ENCODE measurements at places on chromosomes 1 and 21.

DNA sequence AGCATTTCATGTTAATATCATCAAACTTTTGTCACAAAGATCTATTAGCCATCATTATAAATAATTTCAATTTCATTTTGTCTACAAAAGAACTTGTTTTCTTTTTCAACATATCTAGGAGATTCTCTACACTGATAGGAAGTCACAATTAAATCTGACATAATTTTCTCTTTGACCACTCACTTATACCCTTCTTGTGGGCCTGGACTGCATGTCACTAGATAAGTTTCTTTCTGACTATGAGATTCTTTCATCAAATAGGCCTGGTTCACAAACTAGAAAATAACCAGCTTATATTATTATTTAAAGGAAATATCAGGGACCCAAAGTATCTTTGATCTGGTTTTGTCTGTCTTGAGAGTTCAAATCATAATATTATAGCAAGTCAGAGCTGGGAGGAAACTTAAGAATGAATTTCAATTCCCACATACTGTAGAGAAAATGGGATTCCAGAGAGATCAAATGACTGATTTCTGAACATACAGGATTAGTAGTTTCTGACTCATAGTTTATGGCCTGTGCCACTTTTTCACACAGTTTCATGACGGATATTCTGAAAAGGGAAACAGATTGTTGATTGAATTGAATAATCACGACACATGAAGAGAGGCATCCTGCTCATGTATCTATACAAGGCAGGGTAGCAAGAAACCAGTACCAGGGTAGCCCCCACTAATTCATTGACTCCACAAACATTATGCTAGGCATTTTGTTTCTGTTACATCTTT, 355.8 kb downstream of the GPATCH2 start:
- DNase-seq = no peak

DNA sequence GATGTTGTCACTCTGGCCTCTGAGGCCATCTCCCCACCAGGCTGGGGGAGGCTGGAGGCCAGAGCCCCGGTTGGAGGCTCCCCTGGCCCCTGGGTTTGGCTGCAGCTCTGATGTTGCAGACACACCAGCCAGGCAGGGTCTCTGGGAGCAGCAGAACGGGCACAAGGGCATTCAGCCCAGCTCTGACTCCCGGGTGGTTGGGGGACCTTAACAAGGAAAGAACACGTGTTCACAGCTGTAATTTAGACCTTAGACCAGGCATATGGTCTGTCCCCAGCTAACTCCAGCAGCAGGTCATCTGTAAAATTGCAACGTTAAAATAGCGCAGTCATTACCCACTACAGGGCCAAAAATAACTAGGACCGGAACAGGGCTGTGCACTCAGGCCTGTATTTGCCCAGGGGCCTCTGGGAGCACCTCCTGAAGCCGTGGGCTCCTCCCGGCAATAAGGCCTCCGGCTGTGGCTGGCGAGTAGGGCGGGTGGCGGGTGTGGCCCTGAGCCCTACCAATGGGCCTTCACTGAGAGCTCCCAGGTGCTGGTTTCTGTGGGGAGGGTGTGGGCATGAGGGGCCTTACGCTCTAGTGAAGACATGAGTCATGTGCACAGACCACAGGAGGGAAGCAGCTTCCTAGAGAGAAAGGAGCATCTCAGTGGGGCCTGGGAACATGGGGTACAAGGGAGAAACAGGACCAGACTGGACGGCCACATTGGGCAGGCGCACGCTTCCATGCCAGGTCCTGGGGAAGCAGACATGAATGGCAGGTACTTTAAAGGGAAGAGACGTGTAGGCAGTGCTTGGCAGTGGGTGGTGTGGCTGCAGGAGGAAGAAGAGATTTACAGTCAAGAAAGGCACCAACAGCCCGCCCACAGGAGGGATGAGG, 6.1 kb downstream of the LDLRAP1 start:
- no peak for DNase-seq

DNA sequence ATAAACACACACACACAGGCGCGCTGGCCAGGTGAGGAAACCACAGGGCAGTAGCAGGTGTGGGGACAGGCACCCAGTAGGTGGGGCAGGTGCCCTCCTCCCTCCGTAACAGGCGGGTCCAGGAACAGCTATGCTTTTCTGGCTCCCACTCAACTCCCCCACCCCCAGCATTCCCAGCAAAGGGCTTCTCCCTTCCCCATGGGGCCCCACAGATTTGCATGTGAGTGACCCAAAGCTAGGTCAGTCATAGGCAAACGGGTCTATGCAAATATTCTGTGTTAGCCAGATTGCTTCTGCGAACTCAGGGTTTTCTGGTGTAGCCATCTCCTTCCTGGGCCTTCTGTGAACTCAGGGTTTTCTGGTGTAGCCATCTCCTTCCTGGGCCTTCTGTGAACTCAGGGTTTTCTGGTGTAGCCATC, 114.2 kb downstream of the SIK1 start:
- no peak for DNase-seq

DNA sequence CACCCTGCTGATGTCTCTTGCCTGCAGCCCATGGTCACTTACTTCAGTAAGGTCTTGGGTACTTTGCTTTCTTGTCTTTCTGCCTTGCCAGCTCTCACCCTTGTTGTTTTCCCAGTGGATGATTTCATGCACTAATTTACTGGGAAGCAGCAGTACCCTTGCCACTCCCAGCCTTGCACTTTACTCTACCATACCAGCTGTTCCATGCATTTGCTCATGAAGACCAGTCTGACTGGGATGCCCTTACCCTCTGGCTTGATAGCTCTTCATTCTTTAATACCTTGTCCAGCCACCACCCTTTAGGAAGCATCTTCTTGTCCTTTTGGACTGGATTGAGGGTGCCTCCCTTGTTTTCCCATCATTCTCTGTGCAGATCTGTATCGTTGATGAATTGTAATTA, 28.3 kb downstream of the CDC14A start:
- no peak for DNase-seq

- no peak for DNase-seq
Measured at GRCh38 chr21:46639489-46640386, 4.3 kb downstream of the PRMT2 start.

DNA sequence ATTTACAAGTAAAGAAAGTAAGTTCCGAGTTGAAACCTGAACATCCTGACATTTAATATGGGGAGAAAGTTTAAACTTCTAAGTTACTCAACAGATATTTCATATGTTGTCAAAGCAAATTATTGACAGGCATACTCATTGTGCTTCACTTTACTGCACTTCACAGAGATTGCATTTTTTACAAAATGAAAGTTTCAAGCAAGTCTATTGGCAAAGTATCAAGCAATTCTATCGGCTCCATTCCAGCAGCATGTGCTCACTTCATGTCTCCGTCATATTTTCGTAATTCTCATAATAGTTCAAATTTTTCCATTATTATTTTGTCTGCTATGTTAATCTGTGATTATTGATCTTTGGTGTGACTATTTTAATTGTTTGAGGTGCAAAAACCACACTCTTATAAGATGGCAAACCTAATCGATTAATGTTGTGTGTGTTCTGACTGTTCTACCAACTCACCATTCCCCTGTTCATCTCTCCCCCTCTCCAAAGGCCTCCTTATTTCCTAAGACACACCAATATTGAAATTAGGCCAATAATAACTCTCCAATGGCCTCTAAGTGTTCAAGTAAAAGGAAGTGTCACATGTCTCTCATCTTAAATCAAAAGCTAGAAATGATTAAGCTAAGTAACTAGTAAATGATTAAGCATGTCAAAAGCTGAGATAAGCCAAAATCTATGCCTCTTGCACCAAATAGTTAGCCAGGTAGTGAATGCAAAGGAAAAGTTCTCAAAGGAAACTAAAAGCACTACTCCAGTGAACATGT, 68.2 kb upstream of the BCL9 start:
- no peak for DNase-seq

DNA sequence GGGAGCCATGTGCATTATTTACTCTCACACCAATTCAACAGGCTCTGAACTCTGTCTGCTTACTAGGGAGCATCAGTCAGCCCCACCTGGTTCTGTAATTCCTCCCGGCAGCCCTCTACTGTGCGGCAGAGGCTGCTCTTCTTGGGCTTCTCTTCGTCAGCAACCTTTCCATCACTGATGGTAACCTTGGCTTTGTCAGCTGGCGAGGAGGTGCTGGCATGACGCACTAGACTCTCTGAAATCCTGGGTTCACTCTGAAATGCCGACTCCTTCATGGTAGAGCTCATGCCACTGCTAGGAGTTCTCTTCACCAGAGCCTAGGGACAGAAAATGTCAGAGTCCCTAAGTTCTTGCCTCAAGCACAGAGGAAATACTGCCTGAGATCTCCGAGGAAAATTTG, 49.2 kb downstream of the UBR4 start:
- no peak for DNase-seq

DNA sequence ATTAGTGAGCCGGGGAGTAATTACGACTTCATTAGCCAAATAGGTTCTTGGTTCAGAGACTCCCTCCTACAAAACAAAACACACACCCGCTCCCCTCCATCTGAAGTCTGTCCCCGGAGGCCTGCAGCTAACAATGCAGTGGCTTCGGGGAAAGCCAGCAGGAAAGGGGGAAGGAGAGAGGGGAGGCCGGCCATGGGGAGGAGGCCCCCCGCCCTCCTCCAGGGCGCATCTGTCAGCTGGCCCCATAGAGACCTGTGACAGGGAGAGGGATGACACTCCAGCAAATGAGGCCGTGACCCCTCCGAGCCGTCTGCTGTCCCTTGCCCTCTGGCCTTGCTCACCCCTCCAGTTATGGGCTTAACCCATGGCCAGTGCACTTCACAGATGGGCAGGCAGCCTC, 12.1 kb upstream of the CNTN2 start:
- no peak for DNase-seq

DNA sequence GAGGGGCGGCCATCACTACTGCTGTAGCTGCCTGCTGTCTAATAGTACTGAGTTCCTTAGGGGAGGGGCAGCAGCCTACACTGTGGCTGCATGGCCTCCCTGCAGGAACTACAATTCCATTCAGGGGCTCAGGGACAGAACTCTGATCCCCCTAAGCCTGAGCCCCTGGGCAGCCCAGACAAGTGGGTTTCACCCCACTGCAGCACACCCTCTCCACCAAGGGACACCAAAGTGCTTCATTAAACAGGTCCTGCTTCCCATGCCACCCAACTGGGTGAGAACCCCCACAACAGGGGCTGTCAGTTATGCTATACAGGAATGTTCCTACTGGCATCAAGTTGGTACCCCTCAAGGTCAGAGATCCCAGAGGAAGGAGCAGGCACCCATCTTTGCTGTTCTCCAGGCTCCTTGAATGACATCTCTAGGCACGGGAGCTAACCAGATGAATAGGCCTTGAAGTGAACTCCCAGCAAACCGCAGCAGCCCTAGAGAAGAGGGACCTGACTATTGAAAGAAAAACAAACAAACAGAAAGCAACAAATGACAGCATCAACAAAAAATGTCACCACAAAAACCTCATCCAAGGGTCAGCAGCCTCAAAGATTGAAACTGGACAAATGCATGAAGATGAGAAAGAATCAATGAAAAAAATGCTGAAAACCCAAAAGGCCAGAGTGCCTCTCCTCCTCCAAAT, 437.4 kb downstream of the NUF2 start:
- DNase-seq = no peak

DNA sequence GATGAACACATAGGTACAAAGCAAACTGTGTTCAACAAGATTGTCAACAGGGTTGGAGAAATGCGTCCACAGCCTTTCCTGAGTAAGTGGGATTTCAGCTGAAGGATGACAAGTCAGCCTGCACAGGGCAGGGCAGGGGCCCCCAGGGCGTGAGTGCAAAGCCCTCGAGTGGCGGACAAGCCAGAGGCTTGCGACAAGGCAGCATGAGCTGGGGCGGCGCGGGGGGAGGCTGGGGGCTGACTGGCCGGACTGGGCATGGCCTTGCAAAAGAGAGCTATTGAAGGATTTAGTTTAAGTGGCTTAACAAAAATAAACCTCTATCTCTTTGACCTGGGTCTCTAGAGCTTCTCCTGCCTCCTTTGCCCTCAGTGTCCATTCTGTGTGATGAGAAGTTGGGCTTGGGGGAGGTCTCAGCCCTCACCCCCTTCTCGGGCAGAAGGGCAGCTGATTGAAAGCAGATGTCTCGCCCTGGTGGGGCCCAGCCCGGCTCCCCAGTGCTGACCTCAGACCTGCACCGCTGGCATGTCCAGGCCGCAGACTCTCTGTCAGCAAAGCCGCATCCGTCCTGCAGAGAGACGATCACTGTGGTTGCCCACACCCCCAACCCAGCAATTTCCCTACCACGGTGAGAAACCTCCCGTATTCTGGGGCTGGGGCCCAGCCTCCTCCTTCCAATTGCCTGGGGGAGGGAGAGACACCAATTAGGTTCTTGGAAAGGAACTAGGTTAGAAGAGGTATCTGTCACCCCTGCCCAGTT, 24.3 kb upstream of the EPS8L3 start:
- DNase-seq = peak; percentile 14

- DNase-seq = no peak
Measured at GRCh38 chr1:35655196-35655595, 13.9 kb upstream of the PSMB2 start.

GRCh38 chr1:150366416-150367296, 2.7 kb downstream of the RPRD2 start:
- no peak for DNase-seq

DNA sequence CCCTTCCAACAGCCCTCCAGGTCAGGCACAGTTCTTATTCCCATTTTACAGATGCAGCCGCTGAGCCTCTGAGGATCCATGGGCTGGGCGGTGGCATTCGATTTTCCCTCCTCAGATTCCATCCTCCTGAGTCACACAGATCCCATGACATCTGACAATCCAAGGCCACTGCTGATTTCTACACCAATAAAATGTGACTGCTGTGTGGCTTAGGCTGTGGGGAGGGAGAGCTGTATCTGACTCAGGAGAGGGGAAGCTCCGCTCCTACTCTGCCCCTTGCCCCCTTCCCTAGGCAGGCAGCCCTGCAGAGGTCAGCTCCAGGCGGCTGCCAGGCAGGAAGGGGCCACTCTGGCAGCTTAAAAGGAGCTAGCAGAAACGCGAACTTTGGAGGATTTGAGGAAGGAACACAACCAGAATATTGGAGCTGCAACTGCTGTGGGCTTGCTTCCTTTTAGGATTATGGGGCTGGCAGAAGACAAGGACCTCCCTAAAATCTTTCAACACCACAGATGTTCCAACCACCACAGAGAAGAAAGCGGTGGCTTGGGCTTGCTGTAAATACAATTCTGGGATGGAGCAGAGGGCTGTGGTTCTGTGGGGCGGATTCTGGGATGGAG, 50.0 kb downstream of the MRPL37 start:
- DNase-seq = no peak

GRCh38 chr1:160460683-160461287, 60.4 kb downstream of the VANGL2 start:
- DNase-seq = no peak

- DNase-seq = no peak
Measured at GRCh38 chr1:6454856-6455751, 10.9 kb downstream of the TNFRSF25 start.

DNA sequence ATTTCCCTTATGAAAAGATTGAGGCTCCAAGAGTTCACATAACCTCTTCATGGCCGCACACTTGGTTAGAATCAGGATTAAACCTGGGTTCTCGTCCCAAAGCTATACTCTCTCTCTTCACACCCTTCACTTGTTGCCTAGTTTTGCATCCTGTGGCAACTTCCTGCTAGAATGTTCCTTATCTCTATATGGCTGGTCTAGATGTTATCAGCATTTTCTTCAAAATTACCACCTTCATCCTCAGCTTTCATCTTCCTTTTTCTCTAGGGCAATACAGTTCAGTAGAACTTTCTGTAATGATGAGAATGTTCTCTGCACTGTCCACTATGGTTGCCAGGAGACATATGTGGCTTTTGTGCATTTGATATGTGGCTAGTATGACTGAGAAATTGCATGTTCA, 31.1 kb upstream of the BCAR3 start:
- no peak for DNase-seq

- no peak for DNase-seq
Measured at GRCh38 chr1:172381946-172382345, 38.5 kb upstream of the C1orf105 start.
